Muscle of leg (tissue), 16 donors: ENCODE measurements at places on chromosomes 16 and 17.

DNA sequence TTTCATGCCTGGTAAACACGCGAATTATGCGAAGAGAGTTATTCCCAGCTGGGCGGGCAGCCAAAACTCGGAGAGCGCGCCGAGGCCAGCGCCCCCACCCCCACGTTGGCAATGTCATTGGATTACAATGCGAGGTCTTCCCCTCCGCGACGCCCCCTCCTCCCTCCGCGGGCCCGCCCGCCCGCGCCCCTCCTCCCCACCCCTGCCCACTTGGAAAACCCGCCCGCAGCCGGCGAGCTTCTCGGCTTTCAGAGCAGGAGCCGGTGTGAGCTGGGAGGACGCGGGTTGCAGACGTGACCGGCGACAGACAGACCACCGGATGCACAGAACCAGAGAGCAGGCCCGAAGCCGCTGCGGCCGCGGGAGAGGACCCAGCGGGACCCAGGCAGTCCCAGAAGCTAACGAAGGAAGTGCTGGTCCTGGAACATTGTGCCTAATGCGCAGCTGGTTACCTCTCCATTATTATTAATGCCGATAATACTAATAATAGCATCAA, 4.0 kb downstream of the NOG start:
- peak; percentile 54 for DNase-seq

- DNase-seq: no peak
Measured at GRCh38 chr16:78788696-78789095, 689.2 kb downstream of the WWOX start.

GRCh38 chr16:64459402-64459801, 662.5 kb downstream of the CDH11 start:
- no peak for DNase-seq

- DNase-seq: peak; percentile 13
Measured at GRCh38 chr16:9297437-9298113, 206.1 kb downstream of the HAPSTR1 start.

- DNase-seq: no peak
Measured at GRCh38 chr16:49121636-49122035, 160.0 kb downstream of the CBLN1 start.
